ENCODE measurements at places on chromosomes 7 and 10.

GRCh38 chr7:620056-620455, 100.4 kb upstream of the PDGFA start:
- DNase-seq = no peak

DNA sequence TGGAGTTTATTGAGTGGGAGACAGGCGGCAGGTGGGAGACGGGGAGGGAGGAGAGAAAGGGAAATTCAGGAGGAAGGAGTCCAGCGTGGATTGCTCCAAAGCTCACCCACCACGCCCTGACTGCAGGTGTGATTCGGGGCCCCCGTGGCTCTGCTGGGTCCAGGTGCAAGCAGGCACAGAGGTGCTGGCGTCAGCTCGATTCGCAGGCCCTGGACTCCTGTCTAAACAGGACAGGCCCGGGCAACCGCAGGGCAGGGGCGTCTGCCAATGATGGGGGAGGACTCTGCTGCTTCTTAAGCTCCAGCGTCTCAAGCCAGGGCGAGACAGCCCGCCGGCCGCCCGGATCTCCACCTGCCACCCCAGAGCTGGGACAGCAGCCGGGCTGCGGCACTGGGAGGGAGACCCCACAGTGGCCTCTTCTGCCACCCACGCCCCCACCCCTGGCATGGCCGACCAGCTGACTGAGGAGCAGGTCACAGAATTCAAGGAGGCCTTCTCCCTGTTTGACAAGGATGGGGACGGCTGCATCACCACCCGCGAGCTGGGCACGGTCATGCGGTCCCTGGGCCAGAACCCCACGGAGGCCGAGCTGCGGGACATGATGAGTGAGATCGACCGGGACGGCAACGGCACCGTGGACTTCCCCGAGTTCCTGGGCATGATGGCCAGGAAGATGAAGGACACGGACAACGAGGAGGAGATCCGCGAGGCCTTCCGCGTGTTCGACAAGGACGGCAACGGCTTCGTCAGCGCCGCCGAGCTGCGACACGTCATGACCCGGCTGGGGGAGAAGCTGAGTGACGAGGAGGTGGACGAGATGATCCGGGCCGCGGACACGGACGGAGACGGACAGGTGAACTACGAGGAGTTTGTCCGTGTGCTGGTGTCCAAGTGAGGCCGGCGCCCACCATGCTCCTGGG, at the start of gene CALML3:
Gene CALML3, plus strand, starts transcription at position 321 of the 920 bp plus-strand sequence. Its CDS starts 125 bp downstream, at position 446.
- DNase-seq = no peak

DNA sequence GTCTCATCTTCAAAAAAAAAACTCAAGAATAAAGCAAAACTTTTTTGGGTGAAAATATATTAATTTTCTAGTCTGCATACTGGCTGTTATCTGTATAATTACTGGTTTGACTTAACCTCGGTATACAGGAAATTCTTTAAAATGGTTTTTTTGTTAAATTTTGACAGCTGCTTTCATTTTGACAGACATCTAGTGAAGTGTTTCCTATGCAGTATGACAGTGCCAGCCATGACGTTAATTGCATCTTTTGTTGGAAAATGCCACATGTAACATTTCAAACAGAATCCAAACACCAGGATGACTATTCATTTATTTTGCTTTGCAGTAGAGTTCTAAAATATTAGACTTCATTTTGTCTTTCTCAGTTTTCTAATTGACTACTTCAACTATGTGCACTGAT, 460.4 kb downstream of the NXPH1 start:
- DNase-seq = no peak

DNA sequence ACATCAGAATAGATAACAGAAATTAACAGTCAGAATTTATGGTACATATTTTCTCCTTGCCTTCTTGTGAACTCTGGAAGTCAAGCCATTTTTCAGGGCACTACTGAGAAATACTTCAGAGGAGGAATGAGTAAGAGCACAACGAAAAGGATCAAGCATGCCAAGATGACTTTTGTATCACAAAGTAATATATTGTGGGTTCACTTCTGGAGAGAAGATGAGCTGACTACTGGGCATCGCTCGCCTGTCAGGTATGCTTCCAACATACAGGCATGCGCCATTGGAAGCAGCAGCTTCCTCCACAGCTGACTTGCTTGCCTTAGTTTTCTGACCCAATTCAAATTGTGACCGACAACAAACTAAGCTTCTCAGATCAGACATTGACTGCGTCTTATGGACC, 137.3 kb downstream of the VTI1A start:
- DNase-seq = no peak

- DNase-seq = no peak
Measured at GRCh38 chr10:53153831-53154230, 381.2 kb upstream of the MBL2 start.

GRCh38 chr7:101542527-101543241, 86.4 kb downstream of the MYL10 start:
- DNase-seq = peak; percentile 78

GRCh38 chr7:91066627-91067026, 197.6 kb upstream of the FZD1 start:
- DNase-seq = no peak

GRCh38 chr10:31437959-31438358, 118.9 kb downstream of the ZEB1 start:
- DNase-seq = no peak

GRCh38 chr7:95430864-95431263, 4.0 kb downstream of the PON2 start:
- no peak for DNase-seq

- DNase-seq = no peak
Measured at GRCh38 chr10:77667426-77668324, 30.1 kb upstream of the KCNMA1 start.

DNA sequence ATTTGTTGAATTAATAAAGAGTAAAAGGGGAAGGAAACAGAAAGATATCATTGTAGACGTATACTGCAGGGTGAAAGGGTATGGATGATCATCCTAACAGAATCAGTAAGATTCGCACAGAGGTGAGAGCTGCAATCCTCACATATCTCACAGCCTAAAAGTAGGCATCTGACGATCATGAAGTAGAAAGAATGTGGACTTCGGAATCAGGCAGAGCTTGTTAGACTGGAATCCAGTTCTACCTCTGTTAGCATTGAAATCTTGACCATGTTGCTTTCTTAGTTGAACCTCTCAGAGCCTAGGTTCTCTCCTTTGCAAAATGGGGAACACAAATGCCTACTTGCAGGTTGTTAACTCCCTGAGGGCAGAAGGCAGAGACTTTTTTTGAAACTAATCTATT, 320.0 kb upstream of the C7orf33 start:
- DNase-seq = no peak

- DNase-seq = no peak
Measured at GRCh38 chr7:102122026-102122425, 164.6 kb upstream of the SH2B2 start.

DNA sequence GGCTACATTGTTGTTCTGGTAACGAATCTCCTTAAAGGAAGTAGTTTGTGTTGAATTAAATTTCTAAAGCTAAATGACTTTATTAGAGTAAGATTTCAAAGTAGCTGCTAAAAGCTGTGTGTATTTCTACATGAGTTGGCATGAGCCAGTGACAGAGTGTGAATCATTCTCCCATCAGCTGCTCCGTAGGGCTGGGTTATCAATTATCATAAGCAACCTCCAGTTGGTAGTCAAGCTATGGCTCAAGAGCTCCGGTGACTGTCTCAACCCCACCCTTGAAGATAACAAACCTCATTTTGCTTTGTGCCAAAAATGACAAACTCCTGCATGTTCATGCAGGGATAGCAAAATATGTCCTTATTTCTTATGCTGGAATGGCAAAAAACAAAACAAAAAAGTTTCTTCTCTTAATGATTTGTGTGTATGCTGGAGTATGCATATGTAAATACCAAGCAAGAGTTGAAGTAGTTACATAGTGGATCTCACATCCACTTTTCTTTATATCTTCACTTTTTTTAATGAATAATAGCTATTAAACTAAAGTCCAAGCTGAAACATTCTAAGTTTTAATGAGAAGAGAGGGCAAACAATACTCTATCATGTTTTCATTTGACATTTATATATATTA, 249.4 kb downstream of the CACNA2D1 start:
- DNase-seq = no peak

GRCh38 chr7:106001196-106001595, 38.1 kb downstream of the CDHR3 start:
- DNase-seq = no peak

- no peak for DNase-seq
Measured at GRCh38 chr7:151801782-151802468, 75.0 kb downstream of the PRKAG2 start.

- DNase-seq = no peak
Measured at GRCh38 chr10:8026349-8027259, 27.9 kb upstream of the GATA3 start.

DNA sequence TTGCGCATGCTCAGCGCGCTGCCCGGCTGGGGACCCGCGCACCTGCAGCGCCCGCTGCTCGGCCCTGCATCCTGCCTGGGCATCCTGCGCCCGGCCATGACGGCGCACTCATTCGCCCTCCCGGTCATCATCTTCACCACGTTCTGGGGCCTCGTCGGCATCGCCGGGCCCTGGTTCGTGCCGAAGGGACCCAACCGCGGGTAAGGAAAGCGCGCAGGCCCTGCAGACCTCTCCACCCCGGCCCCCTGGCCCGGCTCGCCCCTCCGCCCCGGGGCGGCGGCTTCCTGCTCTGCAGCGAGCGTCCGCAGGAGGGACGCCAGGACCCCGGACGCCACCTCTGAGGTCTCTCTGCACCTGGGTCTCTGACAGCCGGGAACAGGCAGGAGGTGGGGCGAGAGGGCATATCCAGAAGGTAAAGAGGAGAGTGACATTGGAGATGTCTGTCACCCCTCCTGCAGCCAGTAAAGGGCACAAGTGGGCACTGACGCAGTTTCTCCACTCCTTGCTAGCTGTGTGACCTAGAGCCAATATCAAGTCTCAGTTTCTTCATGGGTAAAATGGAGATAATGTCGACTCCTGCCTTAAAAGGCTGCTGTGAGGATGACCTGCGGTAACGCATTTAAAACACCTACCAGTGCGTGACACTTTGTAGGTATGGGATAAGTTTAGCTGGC, 338 bp downstream of the ATP6V0E2 start:
- no peak for DNase-seq

GRCh38 chr7:55550010-55550663, 22.2 kb downstream of the VOPP1 start:
- no peak for DNase-seq

DNA sequence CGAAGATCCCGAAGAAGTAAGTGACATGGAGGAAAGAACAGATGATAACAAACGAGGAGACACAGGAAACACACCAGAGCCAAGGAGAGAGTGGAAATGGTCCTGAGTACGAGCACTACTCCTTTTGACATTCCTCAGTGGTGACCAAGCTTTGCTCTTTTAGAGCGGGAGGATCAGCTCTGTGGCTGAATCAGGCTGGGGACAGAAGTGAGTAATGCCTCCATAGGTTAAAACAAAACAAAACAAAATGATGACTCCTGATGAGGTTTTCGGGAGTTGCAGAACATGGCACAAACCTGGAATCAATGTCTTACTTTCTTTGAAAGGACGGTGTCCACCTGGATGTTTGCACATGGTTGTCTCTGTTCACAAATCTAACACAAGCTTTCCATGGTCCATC, 30.3 kb upstream of the TCF7L2 start:
- DNase-seq = no peak

DNA sequence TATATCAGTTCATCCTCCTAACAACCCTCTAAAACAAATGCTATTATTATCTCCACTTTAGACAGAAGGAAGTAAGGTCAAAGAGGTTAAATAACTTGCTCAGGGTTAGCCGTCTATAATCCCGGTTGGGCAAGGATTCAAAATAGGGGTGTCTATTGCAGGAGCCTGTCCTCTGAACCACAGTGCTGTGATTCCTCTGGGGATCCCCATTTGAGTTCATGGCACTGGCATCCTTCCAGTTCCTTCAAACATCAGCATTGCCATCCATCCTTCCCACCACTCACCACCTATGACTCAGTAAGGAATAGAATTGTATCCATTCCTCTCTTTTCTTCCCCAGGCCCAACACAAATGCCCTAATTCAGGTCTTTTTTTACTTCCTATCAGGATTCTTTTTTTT, 25.6 kb downstream of the HPS6 start:
- DNase-seq = no peak

GRCh38 chr7:51310131-51310583, 6.5 kb downstream of the COBL start:
- no peak for DNase-seq

- DNase-seq = no peak
Measured at GRCh38 chr10:105001269-105001668, 360.2 kb downstream of the SORCS3 start.

DNA sequence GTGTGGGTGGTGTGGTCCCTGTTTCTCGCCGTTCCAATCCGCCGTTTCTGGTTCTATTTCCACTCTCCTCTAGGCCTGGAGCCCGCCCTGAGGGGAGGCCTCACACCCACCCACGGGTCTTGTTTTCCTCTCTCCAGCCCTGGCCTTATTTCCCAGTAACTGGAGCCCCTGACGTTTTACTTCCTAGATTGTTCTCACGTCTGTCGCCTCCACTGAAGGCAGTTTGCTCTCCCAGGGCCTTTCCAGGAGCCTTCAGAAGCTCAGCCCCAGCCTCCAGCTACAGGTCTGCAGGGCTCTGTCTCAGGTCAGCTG, 30.6 kb downstream of the CFAP46 start:
- no peak for DNase-seq

Measured in iPS DF 6.9 (cell line).